Stimulated activated CD8-positive, alpha-beta memory T cell treated with anti-CD3 and anti-CD28 coated beads, Interleukin-15, amount 100 ng/mL, for 4 hours (primary cell): ENCODE measurements at places on chromosomes 3 and 15.

GRCh38 chr3:77563012-77563411 lies 523.1 kb downstream of the ROBO2 start:
- DNase-seq, result no peak

- DNase-seq, result no peak
These were observed 129.0 kb upstream of the LRRFIP2 start for GRCh38 chr3:37303416-37303815.

GRCh38 chr3:4532535-4533112 lies 39.5 kb downstream of the ITPR1 start:
- no peak for DNase-seq

DNA sequence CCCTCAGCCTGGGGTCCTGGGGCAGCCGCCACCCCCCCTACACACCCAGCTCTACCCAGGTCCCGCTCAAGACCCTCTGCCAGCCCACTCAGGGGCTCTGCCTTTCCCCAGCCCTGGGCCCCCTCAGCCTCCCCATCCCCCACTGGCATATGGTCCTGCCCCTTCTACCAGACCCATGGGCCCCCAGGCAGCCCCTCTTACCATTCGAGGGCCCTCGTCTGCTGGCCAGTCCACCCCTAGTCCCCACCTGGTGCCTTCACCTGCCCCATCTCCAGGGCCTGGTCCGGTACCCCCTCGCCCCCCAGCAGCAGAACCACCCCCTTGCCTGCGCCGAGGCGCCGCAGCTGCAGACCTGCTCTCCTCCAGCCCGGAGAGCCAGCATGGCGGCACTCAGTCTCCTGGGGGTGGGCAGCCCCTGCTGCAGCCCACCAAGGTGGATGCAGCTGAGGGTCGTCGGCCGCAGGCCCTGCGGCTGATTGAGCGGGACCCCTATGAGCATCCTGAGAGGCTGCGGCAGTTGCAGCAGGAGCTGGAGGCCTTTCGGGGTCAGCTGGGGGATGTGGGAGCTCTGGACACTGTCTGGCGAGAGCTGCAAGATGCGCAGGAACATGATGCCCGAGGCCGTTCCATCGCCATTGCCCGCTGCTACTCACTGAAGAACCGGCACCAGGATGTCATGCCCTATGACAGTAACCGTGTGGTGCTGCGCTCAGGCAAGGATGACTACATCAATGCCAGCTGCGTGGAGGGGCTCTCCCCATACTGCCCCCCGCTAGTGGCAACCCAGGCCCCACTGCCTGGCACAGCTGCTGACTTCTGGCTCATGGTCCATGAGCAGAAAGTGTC lies 30.2 kb downstream of the PTPN23 start:
- no peak for DNase-seq

GRCh38 chr3:41131224-41131623 lies 68.1 kb upstream of the CTNNB1 start:
- no peak for DNase-seq

DNA sequence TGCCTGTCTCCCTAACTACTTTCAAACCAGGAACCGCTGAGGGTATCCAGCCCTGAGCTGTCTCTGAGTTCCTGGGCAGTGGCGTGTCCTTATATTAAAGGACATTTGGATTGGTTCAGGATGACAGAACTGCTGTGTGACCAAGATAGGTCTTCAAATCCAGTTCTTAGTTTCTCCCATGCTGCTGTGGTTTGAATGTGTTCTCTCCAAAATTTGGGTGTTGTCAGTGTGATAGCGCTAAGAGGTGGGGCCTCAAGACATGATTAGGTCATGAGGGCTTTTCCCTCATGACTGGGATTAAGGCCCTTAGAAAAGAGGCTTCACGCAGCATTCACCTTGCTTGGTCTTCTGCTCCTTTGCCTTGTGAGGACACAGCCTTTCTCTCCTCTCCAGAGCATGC lies 376.5 kb upstream of the TPM1 start:
- DNase-seq, result no peak

GRCh38 chr15:73885954-73886700 lies 12.8 kb downstream of the TBC1D21 start:
- no peak for DNase-seq

DNA sequence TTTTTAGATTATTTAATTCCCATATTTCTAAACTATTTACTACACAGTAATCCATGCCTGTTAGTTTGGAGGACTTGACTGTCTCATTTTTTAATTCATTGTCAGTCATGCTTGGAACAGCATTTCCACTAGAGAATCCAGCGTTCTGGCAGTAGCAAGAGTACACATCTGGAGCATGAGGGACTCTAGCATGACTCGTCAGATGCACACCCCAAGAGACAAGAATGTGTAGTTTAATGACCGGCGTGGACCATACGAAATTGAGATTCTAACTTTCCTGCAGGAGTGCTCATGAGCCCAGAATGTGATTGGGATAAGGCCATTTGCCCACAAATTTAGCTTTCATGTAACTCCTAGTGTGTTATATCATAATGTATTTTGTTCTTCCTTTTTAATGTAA lies 48.9 kb downstream of the ASB7 start:
- no peak for DNase-seq

DNA sequence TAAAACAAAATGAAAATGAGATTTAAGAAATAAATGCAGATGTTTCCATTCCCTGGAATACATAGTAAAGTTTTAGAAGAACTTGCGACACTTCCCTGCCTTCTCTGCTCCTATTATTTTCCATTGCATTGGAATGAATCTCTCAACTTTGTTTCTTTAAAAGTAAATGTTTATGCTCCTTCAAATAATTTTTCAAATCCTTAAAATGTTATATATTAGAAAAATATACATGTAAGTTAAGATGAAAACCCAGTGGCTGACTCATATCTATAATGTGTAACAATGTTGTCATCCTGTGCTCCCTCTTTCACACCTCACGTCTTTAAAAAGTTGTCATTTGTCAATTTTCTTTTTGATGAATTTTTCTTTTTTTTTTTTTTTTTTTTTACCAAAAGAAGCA lies 3.6 kb downstream of the RBMS3 start:
- DNase-seq, result no peak
